ENCODE measurements at places on chromosomes 4 and X. TPM values are rescaled to one million over a fixed set of nuclear protein-coding genes. Genes with fewer than 3 reads are reported as not detected.

PNMA6A gene
- 0.22 TPM for total RNA-seq

- no peak for DNase-seq
Observed at GRCh38 chrX:134684956-134685355, 26.7 kb upstream of the PLAC1 start.

MAN2B2 gene
- 50.1 TPM for total RNA-seq

DNA sequence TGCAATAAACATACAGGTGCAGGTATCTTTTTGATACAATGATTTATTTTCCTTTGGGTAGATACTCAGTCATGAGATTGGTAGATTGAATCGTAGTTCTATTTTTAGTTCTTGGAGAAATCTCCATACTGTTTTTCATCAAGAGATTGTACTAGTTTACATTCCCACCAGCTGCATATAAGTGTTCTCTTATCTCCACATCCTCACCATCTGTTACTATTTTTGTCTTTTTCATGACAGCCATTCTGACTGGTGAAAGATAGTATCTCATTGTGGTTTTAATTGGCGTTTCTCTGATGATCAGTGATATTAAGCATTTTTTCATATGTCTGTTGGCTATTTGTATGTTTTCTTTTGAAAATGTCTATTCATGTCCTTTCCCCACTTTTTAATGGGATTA is 202.2 kb downstream of the RAPGEF2 start:
- DNase-seq = no peak

- DNase-seq = no peak
Observed at GRCh38 chr4:165785337-165785736, 87.7 kb upstream of the TLL1 start.

DNA sequence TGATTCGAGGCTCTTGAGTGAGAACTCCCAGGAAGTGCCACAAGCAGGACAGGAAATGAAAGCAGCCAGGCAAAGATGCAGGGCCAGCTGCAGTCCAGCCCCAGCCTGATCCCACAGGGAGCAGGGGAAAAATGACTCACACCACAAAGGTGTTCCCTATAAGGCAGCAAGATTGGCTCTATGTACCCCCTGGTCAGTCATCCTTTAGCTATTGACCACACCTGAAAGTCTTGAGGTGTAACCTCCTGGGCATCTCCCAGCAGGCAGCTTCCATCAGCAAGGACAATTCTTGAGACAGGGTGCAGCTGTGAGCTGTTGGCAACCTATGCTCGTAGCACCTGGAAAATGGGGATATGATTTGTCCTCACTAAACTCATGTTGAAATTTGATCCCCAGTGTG is 27.9 kb upstream of the EXOC1L start:
- peak; percentile 2 for DNase-seq

- no peak for DNase-seq
Observed at GRCh38 chrX:115553171-115553570, 7.8 kb upstream of the PLS3 start.

DNA sequence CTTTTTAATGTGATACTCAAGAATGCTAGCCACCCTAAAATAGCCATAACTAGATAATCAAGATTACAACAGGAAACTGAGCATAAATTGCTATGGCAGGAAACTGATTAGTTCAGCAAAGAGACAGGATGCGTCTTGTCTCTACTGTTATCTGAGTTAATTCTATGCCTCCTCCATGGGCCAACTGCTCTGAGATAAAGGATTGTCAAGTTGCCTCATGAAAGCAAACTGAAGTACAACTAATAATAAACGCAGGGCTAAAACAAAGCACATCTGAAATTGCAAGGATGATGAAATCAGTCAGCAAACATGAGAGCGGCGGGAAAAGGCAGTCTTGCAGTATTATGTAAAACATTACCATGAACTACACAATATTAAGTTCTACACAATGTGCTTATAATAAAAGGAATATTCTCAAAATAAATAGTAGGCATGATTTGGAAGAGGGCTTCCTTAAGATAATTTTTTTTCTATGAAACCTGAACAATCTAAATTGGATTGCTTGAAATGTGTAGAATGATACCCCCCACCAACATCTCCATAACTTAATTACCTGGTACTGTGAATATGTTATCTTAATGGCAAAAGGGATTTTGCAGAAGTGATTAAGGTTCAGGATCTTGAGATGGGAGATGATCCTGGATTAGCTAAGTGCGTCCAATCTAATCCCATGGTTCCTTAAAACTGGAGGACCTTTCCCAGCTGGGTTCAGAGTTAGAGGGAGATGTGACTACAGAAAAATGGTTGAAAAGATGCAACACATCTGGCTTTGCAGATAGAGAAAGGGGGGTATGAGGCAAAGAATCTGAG is 65.9 kb downstream of the ANTXR2 start:
- DNase-seq = no peak

DNA sequence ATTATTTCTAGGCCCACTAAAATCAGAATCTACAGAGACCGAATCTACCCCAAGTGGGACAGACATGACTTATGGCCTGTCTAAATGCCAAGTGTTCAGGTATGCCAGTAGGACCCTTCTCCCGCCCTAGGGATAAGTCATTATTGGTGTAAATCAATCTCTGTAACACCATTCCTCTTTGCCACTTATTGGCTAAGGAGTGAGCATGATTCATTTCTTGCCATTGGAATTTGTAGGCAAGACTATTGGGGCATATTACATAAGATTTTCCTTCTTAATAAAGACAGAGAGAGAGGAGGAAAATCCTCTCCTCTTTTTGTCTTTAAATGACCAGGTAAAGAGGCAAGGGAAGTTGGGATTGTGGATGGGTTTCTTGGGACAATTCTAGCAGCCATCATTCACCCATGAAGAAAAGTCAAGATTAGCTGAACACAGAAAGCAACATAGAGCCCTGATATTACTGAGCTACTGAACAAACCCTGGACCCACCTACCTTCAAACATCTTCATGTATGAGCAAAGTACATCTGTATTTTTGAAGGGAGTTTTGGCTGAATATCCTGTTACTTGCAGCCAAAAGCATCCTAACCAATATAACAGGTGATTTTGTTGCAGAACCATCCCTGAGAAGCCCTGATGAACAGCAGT is 2.6 kb downstream of the SLC9B2 start:
- peak; percentile 50 for DNase-seq

- peak; percentile 6 for DNase-seq
Observed at GRCh38 chrX:134144231-134144630, 92.8 kb upstream of the CCDC160 start.

DNA sequence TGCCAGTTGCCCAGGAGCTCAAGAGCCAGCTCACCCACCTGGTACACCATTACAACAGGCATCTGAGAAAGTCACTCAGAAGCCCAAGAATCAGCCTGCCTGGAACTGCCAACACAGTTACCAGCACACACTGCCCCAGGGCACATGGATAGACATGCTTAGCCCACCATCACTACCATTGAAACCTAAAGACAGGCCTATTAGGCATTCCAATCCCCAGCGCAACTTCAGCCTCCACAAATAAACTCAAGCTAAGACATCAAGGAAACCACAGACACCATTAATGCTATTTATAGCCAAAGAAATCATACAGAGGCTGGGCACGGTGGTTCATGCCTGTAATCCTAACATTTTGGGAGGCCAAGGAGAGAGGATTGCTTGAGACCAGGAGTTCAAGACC is 42.3 kb downstream of the ATRX start:
- DNase-seq = no peak

YTHDC1 gene
- 41.4 TPM for total RNA-seq

- peak; percentile 67 for DNase-seq
Observed at GRCh38 chr4:122914292-122914904, 8.0 kb downstream of the NUDT6 start.

AASDH gene
- total RNA-seq = 8.6 TPM

HMX1 gene
- not detected for total RNA-seq

BMX gene
- total RNA-seq = not detected

DNA sequence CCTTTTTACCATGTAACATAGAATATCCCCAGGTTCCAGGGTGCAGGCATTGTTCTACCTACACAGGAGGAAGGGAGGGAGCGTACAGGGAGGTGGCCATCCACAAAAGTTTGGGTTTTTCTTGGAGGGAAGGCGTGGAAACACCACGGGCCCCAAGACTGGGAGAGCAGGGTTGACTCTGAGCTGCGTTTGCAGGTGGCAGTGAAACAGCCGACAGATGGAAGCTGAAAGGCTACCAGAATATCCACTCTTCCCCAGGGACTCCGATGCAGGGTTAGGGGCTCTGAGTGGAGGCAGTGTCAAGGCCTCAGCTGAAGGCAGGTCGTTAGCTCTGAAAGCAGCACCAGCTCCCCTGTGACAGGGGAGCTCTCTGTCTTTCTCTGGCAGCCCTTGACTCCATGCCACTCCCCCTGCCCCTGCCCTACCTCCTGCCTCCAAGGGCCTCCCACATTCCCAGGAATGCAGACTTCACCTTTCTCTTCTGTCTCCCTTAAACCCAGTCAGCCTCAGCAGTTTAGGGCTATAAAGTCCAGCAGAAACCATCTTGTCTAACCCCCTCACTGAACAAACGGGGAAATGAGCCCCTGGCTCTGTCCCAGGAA is 14.0 kb upstream of the GLOD5 start:
- DNase-seq = no peak

- no peak for DNase-seq
Observed at GRCh38 chr4:184019667-184020623, 114.8 kb downstream of the STOX2 start.

- DNase-seq = no peak
Observed at GRCh38 chrX:30876367-30876766, 12.7 kb downstream of the TAB3 start.

UNC5C gene
- total RNA-seq = not detected

XIAP gene
- total RNA-seq = 19.7 TPM

CXCR3 gene
- not detected for total RNA-seq

GRCh38 chr4:100907465-100908454 is 389.9 kb upstream of the EMCN start:
- DNase-seq = peak; percentile 32

DNA sequence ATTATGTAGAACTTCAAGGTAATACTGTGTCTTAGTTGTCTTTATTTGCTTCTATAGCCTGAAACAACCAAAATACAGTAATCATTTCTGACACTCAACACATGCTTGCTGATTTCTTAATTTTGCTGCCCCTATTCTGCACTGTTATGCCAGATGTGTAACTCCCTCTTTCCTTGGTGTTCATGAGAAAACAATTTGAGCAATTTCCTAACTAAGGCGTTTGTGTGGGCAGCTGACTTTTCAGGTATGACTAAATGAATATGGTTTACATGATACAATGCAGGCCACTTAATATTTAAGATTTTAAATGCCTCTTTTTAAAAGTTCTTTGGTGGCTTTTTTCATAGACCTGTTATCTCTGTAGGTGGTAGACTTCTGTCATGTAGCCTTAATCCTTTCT is 46.1 kb upstream of the CENPE start:
- DNase-seq = peak; percentile 50

- no peak for DNase-seq
Observed at GRCh38 chr4:159864337-159864736, 761.5 kb downstream of the RAPGEF2 start.

- DNase-seq = peak; percentile 4
Observed at GRCh38 chr4:154416190-154416547, 75.4 kb downstream of the DCHS2 start.

- no peak for DNase-seq
Observed at GRCh38 chr4:4923201-4923600, 63.7 kb downstream of the MSX1 start.

MBTPS2 gene
- 9.2 TPM for total RNA-seq

- no peak for DNase-seq
Observed at GRCh38 chr4:110042545-110043517, 130.1 kb downstream of the EGF start.

DNA sequence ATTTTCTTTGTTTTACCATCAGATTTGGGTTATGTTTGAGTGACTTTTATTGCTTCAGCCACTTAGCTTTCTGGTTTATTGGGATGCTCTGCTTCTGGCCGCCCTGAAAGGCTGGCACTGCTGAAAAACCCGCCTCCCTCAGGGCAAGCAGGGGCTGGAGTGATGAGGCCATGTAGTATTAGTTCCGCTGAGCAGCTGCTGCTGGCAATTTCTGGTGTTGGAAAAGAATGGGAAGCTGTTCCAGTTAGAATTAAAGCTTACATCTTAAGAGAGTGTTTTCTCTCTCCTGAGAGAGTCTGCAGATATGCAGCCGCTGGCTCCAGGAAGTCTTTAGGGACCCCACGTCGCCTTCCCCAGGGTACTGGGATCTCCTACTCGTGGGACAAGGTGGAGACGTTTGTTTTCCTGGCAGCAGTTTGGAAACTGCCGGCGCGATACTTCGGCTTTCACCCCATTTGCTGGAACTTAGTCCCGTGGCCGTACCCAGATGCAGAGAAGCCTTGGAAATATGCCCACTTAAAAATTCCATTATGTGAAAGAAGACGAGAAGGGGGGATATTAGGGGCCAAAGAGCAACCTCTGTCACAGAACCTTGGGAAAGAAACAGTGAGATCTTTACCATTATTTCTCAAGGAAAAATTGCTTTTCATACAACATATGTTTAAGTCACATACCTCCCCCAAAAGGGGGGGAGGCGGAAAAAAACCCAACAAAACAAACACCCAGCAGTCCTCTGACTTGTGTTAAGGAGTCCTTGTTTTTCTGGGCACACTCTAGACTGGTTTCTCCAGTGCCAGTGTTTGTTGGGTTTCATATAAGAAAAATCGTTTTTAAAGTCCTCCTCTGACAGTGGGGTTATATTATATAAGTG is 72.6 kb downstream of the TMEM131L start:
- DNase-seq = peak; percentile 53

DNA sequence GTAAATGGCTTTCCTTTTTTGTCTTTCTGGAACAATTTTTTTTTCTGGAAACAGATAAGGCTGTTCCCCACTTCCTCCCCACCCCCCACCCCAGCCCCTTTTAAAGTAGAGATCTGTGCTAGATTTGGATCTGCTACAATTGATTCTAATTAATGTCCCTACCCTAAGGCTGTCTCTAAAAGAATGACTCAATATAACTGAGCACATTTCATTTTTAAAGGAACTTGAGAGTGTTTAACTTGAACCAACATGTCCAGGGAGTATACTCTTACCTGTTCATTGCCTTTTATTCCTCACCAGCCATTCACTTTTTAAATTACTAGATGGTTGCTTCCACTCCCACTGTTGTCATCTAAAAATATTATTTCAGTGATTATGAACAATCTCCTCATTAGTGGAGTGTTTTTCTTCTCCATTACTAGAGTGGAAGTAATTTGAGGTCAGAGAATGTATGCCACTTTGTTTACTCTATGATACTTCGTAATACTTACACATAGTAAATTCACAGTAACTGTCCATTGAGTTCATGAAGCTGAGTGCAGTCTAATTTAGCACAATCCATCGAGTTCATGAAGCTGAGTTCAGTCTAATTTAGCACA is 14.1 kb upstream of the CNOT6L start:
- no peak for DNase-seq

DNA sequence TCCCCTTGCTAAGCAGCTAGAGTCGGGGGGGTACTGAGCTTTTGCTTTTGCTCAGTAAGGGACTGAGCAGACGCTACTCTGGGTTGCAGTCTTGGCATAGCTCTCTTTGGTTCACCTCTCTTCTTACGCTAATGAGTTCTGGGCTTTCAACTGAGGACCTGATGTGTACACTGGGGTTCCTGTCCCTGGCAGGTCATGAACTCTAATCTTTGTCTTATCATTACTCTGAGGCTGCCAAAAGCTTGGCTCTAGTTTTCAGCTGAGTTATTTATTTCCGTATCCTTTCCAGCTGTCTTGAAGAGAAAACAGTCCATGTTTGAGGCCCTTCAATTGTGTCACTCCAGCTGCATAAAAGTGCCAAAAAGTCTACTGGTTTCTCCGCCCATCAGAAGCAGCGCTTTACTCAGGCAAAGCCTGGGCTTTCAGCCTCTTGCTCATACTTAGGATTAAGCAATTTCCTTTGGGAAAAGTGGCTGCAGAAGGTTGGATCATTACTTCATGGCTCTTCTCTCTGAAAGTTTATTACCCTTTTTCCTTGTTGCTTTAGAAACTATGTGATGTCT is 121.0 kb upstream of the STOX2 start:
- peak; percentile 82 for DNase-seq
